Activated CD8-positive, alpha-beta T cell treated with anti-CD3 and anti-CD28 coated beads for 36 hours (primary cell): ENCODE measurements at places on chromosomes 6 and 20. TPM values are rescaled to one million over a fixed set of nuclear protein-coding genes. Genes with fewer than 3 reads are reported as not detected.

Gene FLRT3
- not detected for total RNA-seq

Gene CASS4
- total RNA-seq, result 3.7 TPM

Gene METTL24
- total RNA-seq, result not detected

Gene MPC1
- total RNA-seq, result 20.3 TPM

Gene JPH2
- total RNA-seq, result 0.47 TPM

Gene CAPN11
- total RNA-seq, result 0.11 TPM

Gene FABP7
- total RNA-seq, result not detected

Gene CFAP206
- not detected for total RNA-seq

DNA sequence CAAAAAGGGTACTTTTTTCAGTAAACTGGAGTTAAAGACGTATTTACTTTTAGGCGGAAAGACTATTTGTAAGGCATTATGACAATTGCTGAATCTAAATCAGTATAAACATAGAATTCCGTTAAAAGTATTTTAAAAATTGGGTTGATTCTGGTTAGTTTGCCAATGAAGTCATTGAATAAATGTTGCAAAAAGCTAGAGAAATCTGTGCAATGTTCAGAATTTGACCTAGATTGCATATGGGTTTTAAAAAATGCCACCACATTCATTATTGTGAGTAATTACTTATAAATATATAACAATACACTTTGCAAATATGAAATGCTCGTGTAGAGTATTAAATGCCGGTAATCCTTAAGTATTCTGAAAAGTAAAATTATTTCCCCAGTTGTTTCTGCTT, 116.5 kb upstream of the EEF1E1 start:
- DNase-seq, result no peak

- DNase-seq, result no peak
Measured at GRCh38 chr6:71367756-71368155, 79.1 kb downstream of the OGFRL1 start.

DNA sequence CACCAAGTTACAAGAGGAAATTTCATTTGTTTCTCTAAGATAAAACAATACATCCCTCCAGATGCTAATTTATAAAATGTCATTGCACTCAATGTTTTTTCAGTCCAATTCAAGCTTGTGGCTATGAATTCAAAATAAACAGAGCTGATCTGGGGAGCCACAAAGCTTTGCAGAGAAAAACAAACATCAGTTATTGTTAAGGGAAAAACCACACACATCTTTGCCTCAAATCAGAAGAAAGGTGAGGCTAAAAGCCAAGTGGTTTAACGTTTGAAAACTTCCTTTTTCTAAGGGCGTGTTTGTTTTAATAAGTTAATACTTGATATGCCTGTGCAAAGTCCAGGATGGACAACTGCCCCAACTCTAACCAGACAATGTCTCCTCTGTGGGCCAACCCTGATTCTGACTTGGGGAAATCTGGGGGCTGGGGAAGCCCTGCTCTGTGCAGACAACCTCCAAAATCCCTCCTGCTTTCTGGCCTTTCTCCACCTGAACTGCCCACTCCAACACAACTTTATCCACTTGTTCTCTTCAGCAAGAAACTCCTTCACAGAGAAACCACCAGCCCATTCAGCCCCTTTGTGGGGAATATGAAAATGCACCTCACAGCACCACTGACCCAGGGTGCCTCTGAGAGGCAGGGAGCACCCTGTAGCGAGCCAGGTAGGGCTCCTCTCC, 44.6 kb upstream of the NT5E start:
- no peak for DNase-seq

DNA sequence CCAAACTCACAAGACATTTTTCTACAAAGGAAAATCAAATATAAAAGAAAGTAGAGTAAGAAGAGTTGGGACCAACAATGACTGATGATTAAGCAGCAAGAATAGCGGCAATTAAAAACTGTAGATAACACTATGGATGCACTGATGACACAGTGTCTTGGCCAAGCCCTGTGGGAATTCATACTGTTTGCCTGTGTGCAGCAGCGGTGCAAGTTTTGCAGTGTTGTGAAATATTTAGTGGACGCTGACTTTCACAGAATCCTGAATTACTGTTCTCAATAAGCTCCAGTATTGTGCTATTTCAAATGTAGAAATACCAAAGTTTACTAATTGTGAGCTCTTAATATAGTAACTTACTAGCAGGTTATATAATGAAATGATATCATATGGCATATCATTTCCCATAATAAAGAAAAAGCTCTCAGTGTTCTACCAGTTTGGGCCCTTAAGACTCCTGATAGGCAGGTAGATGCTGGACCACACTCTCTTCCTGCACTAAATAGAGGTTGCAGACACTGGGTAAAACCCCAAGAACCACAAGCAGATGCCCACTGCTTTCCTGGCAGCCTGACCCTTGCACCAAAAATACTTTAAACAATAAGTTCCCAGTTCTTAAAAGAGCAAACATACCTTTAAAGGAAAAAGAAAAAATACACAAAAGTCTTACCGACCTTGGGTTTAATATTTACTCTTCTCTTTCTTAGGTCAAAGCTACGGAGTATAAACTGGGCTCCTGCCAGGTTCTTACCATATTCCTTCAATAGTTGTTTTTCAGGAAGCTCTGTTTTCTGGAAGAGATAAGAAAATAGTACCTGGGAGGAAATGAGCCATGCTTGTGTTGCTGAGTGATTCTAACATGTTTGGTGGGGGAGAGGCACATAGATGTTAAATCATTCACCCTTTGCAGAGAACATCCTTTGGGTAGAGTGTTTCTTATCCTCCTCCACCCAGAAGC, 41.6 kb downstream of the ANKEF1 start:
- no peak for DNase-seq

GRCh38 chr6:155980014-155980767, 524.6 kb upstream of the NOX3 start:
- no peak for DNase-seq

DNA sequence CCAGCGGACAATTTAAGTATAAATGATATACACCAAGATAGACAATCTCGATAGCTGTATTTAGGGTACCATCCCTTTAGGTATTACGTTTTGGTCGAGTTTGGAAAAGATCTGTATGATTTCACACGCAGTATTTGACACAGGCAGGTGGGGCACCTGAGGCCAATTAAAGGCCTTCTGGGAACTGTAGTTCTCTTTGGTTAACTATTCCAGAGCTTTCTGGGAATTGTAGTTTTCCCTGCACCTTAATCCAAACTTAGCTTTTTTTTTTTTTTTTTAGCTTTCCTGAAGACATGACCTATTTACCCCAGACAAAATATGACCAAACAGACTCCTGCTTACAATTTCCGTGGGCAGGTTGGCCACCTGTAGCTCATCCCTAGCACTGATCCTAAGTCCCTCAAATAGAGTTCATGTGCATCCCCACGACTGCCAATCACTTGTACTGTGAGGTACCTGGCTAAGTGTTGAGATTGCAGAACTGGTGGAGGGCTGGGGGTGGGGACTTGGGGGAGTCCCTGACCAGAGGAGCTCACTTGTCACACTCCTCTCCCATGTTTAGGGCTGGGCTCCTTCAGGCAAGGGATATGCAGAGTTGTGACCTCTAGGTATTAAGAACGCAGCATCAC, 999 bp upstream of the EHMT2 start:
- peak; percentile 62 for DNase-seq

- DNase-seq, result peak; percentile 51
Measured at GRCh38 chr6:28985462-28986164, 19.5 kb downstream of the ZNF311 start.

DNA sequence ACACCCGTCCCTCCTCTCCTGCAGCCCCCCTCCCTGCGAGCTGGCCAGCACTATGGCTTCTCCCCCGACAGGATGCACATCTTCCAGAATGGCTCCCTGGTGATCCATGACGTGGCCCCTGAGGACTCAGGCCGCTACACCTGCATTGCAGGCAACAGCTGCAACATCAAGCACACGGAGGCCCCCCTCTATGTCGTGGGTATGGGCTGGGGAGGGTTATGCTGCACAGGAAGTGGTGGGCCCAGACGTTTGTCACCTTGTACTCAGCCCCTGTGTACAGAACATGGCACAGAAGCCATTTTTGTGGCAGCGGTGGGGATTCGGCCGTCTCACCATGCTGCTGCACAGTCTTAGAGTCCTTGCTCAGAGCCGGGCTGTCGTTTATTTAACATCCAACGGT, 29.0 kb upstream of the SRF start:
- DNase-seq, result peak; percentile 77

DNA sequence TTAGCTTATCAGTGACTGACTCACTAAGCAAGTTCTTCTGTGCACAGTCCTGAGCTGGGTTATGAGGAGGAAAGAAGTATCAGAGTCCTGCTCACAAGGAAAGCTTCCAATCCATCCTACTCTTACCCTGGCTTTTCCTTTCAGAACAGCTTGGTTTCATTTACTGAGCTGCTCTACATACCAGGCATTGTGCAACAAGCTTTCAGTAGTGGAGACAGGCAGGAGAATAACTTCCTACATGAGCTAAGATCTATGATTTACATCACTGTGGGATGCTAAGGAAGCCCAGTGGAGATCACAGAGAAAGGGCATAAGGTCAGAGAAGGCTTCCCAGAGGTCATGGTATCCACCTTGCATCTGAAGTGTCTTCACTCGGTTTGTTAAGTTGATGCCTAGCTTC, 144.5 kb downstream of the MAP3K7 start:
- DNase-seq, result no peak

DNA sequence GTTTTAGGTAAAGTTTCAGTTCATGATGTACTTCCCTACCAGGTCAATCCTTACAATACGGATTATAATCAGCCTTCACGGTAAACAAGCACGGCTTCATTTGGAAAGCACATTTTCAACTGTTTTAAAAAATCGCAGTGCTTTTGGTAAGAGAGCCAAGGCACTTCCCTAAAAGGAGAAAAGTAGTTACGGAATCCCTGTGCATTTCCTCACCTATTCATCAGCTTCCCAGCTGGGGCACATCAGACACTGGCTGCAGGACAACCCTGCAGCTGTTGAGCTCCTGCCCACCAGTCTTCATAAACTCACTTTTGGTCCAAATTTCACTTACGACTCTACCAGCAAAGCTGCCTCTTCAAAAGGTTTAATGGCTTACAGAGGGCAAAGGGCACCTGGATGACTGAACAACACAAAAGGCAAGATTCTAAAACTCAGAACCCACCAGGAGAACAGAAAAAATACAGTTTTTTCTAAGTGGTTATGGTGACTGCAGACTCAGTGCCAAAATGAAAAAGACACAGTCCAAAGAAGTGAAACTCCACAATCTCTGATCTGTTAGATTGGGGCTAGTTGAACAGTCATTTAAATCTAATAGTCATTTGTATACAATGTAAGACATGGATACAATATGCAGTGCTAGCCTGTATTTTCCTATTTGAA, 7.5 kb downstream of the SNX5 start:
- no peak for DNase-seq

DNA sequence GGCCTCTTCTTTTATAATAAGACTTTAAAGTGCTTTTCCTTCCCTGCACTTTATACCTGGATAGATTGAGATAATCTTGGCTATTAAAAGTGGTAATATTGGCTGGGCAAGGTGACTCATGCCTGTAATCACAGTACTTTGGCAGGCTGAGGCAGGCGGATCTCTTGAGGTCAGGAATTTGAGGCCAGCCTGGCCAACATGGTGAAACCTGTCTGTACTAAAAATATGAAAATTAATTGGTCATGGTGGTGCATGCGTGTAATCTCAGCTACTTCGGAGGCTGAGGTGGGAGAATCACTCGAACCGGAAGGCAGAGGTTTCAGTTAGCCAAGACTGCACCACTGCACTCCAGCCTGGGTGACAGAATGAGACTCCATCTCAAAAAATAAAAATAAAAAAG, 197.1 kb upstream of the RGS17 start:
- no peak for DNase-seq

DNA sequence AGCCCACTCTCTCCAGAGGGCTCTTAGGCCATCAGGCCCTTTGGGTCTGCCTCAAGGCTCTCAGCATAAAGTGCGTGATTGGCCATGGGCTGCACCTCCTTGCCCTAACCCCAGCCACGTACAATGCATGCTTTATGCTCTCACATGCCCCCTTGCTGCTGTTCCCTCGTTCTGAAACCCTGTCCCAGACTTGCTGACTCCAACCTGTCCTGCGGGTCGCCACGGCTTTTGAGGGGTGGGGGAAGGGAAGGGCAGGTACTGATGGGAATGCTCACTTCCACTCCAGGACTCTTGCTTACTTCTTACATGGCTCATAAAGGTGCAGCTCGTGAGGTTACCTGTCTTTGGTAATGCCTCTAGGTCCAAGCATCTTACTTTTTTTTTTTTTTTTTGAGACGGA, 6.0 kb downstream of the ARMC12 start:
- no peak for DNase-seq

DNA sequence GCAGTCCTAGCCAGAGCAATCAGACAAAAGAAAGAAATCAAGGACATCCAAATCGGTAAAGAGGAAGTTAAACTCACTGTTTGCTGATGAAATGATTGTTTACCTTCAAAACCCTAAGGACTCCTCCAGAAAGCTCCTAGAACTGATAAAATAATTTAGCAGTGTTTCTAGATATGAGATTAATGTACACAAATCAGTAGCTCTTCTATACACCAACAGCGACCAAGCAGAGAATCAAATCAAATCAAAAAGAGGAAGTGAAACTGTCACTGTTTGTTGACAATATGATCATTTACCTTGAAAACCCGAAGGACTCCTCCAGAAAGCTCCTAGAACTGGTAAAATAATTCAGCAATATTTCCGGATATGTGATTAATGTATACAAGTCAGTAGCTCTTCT, 21.7 kb downstream of the SERPINB9 start:
- DNase-seq, result no peak

GRCh38 chr6:131368198-131368911, 204.7 kb upstream of the ARG1 start:
- DNase-seq, result no peak

- DNase-seq, result no peak
Measured at GRCh38 chr20:10798811-10799210, 125.0 kb upstream of the JAG1 start.

DNA sequence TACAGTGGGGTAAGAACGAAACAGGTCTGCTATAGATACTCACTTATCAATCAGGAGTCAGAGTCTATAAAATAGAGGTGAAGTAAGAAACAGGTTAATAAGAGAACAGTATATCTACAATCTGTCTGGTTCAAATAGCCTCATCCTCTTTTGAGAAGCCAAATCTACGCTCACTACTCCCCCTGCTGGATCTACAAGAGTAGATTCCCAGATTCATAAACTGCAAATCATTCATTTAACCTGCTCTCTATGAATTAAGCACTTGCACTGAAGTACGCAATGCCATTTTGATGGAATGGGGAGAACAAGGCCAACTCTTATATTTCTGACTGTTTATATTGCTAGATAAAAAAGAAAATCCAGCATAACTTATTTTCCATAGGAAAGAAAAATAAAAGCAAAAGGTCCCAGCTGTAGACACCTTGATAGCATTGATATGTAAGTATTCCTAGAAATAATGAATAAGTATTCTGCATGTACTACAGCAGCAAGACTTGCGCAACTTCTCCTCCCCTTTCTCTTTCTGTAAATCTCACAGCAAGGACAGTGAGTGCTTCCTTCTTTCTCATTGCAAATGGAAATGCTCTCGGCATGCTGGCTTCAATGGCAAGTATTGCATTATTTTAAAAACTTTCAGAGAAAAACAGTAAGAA, 92.3 kb downstream of the RFX6 start:
- peak; percentile 20 for DNase-seq

GRCh38 chr20:50475681-50476292, 34.4 kb upstream of the PTPN1 start:
- no peak for DNase-seq

GRCh38 chr20:3786665-3787323, at the start of gene CENPB:
TSS of gene CENPB (minus strand) at chr20:3786740. CDS start at chr20:3786483, 257 bp downstream.
- DNase-seq, result peak; percentile 89

- no peak for DNase-seq
Measured at GRCh38 chr20:44208165-44208564, 2.4 kb downstream of the OSER1 start.
